ENCODE measurements at places on chromosomes 6 and 20. TPM values are rescaled to one million over a fixed set of nuclear protein-coding genes. Genes with fewer than 3 reads are reported as not detected.

DNA sequence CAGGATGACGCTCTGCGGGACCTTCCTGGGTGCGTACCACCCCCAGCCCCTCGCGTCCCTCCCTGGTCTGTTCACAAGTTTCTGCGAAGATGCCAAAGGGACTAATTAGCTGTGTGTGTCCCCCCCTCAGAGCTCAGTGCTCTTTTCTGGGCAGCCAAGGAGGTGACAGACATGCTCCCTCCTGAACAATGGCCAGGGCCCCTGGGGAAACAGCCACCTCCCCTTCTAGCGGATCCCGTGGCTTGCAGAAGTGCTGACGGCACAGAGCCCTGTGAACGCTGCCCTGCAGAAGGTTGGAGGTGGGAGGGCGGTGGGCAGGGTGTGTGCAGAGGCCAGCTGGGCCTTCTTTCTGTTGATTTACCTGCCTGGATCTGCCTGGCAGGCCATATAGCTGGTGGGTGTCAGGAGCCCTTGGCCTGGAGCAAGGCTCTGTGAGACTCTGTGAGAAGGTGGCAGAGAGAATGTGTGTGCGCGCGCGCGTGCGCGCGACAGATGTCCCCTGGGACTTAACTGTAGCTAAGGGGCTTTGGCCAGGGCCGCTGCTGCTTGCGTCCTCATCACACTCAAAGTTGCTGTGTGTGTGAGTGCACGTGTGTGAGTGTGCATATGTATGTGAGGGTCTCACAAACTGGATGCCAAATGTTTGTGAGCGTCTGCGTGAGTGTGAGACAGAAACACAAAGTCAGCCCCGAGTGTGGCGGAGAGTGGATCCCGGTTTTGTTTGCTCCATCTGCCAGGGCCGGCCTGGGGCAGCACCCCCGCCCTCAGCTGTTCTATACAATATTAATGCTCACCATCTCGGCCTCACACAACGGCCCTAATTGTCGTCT, 3.5 kb upstream of the MYT1 start:
- no peak for DNase-seq

DNA sequence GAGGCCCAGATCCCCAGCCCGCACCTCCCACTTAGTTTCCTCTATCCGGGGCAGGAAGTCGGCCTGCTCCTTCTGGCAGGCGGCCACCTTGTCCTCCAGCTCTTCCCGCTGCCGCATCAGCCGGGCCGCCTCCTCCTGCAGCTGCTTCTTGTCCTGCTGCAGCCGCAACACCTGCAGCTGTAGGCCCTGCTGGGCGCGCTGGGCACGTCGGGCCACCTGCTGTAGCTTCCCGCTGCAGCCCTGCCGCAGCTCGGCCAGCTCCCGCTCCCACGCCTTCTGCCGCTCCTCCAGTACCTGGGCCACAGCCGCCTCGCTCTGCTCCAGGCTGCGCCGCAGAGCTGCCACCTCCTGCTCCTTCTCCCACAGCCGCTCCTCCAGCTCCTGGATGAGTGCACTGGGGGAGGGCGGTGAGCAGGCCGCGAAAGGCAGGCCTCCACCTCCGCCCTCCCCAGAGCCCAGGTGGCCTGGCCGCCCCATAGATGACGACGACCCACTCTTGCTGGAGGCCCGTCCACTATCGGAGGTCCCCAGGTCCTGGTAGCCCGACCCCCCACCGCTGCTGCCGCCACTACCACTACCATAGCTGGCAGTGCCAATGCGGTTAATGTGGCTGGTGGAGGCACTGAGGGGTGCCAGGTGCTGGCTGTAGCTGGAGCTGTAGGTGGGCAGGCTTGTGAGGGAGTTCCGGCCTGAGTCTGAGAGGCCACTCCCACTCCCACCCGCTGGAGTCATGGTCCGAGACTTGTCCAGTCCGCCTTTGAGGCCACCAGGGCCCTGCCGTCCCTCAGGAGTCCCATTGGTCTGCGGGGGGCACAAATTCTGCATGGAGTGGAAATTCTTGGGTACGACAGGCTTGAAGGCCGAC, 6.0 kb upstream of the FASTKD5 start:
- DNase-seq: peak; percentile 87

TINAG gene
- 17.2 TPM for polyA plus RNA-seq

ZGPAT gene
- 24.0 TPM for polyA plus RNA-seq

NXT1 gene
- 22.3 TPM for polyA plus RNA-seq

GRCh38 chr6:108650325-108650724, 89.6 kb downstream of the FOXO3 start:
- no peak for DNase-seq

- DNase-seq: no peak
These were observed 110.0 kb upstream of the SLC22A23 start for GRCh38 chr6:3566812-3567211.

ZFP57 gene
- not detected for polyA plus RNA-seq

FAM217B gene
- 3.9 TPM for polyA plus RNA-seq

DNA sequence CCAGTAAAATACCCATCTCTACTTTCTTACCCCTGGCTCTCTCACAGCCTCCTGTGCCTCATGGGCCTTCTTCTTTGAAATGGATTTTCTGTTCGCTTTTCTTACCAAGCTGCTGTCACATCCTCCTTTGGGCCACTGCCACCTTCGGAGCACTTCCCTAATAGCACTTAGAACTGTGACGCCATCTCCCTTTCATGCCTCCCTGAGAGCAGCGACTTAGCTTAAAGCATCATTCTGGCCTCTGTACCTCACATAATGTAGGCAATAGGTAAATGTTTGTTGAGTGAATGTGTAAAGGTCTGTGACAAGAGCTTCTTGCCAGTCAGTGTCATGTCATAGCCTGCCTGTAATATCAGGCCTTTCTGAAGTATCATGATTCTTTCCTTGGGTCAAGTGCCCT, 78.8 kb downstream of the ADGRG6 start:
- DNase-seq: no peak

DNA sequence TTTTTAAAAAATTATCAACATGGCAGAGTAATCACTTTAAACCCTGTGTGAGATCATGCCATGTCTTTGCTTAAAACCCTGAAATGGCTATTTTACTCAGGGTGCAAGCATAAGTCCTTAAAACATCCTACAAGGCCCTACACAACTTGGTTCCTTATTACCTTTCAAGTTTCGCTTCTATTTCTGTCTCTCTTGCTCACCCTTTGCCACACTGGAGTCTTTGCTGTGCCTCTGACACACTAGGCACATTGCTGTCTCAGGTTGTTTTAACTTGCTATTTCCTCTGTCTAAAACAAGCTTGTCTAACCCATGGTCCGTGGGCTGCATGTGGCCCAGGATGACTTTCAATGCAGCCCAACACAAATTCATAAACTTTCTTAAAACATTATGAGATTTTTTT, 55.6 kb downstream of the KIAA0408 start:
- DNase-seq: no peak

DNA sequence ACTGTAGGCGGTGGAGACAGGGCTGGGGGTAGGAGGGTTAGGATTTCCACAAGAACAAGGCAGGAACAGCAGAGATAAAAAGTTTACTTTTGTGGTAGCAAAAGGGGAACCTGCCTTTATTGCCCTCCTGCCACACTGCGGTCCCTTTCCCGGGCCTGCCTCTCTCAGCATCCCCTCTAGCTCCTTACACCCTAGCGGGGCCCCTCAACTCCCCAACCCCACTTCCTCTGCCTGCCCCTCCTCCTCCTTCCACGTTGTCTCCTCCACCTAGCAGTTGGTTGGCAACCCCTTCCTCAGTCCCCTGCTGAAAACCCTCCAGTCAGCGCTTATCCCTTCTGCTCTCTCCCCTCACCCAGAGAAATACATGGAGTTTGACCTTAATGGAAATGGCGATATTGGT, 714 bp downstream of the AIF1 start:
- DNase-seq: no peak

TCP11 gene
- polyA plus RNA-seq: not detected

DNA sequence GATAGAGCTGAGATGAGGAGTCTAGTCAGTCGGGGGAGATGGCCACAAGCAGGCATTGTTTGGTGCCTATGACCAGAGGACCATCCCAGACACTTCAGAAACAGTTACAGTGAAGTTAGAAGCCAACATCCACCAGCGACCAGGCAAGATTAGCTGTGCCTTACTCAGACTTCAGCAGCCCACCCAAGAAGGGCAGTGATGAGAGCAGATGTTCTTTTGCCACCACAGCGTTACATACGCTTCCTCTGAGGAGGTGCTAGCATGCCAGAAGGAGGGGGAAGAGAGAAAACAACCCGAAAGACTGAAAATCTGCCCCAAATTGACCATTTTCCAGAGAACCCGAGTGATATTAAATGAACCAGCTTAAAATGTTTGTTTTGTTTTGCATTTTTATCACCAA, 186.8 kb downstream of the PRL start:
- DNase-seq: no peak

GRCh38 chr6:158708239-158708638, 58.4 kb downstream of the SYTL3 start:
- DNase-seq: peak; percentile 76

Measured in sigmoid colon (tissue), 7 donors.